ENCODE measurements at places on chromosomes 7 and 10.
A peak's percentile ranks its signal among the peaks of the same experiment; 100 is the strongest.

GRCh38 chr7:26188206-26188956 lies 12.2 kb downstream of the HNRNPA2B1 start:
- no peak for DNase-seq

- DNase-seq = no peak
Measured at GRCh38 chr7:101156866-101157589, 2.8 kb downstream of the AP1S1 start.

GRCh38 chr7:116842371-116842770 lies 20.0 kb upstream of the CAPZA2 start:
- DNase-seq = no peak

DNA sequence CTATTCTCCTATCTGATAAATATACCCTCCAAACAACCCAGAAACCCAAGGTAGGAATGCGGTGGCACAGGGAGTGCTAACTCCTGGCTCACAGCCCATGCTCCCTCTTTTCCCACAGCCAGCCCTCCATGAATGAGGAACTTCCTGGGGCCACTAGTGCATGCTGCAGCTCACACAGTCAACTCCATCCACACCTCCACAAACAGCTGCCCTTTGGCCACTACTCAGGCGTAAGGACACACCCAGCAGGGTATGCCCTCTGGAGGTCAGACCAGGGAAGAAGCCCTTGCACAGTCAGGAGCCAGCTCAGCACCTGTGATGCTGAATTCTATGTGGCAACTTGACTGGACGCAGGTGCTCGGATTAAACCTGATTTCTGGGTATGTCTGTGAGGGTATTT lies 85.2 kb upstream of the PIK3CG start:
- no peak for DNase-seq

GRCh38 chr10:55287346-55287745 lies 486.3 kb upstream of the PCDH15 start:
- no peak for DNase-seq

- no peak for DNase-seq
Measured at GRCh38 chr7:37348982-37349381, 99.7 kb downstream of the ELMO1 start.

DNA sequence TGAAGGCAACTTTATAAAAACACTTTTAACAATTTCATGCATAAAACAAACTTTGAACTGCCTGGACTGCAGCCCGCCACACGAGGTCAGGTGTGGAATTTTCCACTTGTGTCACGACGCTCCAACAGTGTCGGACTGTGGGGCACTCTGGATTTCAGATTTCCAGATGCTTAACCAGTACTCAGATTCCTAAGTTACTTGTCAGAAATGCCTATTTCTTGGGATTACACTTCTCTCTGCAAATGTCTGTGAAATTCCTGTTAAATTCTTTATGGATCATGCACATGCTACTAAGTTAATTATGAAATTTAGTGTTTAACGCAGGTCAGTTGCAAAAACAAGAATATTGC lies 473 bp upstream of the GPER1 start:
- no peak for DNase-seq

GRCh38 chr7:151494298-151495284 lies 25.1 kb downstream of the RHEB start:
- DNase-seq = no peak

- no peak for DNase-seq
Measured at GRCh38 chr7:46480619-46481018, 559.5 kb upstream of the IGFBP3 start.

- no peak for DNase-seq
Measured at GRCh38 chr7:3548815-3549214, 247.8 kb downstream of the SDK1 start.

DNA sequence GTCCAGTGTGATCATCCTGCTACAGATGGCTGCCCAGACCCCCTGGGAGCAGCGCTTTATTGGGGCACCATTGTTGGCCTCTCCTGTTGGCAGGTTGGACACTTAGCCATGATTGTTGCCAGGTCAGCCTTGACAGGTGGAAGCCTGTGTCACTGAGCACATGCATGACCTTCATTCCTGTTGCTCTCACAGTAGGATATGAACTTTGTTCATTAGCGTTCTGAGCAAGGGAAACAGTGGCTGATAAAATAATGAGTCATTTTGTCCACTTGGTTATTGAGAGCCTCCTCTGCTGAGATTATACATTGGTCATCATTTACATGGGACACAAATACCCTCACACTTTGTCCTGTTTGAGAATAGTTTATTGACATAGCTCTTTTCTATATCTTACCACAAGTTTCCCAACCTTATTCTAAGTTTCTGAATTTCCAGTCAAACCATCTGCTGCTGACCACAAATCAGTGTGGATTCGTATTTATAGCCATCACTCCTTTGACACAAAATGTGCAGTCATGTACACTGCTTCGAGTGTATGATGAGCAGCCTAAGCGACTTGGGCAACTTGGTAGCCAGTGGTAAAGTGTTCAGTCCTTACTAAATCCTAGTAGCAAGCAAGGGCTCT lies 102.6 kb downstream of the TPST1 start:
- no peak for DNase-seq

DNA sequence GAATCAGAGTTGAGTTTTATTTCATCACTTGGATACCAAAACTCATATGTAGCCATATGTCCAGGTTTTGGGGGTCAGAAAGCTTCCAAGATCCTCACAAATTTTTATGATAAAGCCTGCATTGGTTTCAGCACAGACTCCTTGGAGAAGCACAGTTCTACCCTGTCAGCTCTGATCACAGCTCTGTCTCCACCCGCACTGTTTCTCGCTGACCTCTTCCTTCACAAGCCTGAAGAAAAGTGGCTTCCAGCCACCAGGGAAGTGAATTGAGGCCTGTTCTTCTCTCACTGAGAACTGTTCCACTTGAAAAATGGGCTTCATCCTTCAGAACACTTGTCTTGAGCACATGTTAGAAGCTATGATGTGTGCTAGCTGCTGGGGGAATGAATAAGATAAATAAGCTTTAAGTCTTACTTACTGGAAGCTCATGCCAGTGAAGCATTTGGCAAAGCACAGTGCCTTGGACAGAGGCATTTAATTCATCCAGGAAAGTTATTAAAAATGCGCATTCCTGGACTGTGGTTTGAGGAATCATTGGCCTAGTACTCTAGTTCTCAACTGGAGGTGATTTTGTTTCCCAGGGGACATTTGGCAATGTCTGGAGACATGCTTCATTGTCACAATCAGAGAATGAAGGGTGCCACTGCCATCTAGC lies 133.6 kb downstream of the BMPER start:
- DNase-seq = no peak

GRCh38 chr10:21364196-21365114 lies 161.0 kb downstream of the SKIDA1 start:
- no peak for DNase-seq

DNA sequence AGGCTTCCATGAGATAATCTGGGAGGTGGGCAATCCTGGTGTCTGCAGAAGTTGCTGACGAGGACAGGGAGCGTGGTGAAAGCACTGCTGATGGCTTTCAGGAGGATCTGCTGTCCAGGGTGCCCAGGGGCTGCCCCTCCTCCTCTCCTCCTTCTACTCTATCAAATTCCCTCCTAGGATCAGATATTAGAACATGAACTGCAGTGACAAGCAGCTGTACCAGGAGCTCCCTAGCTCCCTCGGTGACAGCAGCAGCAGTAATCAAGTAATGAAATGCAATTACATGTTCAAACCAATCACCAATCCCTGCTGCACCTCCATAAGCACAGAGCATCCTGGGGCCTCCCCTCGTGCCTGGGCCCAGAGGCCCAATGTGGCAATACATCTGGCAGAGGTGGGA lies 46.9 kb downstream of the GRID1 start:
- DNase-seq = no peak

DNA sequence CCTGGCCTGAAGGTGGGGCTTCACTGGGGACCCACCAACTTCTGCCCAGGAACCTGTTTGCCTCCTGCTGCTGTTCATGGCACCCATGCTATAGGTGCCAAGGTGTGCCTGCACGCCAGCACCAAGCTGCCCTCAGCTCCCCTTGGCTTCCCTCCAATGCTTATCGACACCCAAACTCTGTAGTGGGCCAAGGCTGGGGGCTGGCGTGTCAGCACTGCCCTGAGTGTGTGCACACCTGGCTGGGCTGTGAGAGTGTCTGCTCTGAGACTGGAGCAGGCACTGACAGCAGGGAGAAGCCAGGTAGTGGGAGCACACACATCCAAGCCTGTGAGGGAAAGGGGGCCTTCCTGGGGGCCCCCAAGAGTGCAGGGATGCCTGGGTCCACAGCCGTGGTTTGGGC lies 43.1 kb upstream of the TUBB8 start:
- DNase-seq = no peak

- no peak for DNase-seq
Measured at GRCh38 chr10:2772816-2773631, 294.3 kb upstream of the PFKP start.

- no peak for DNase-seq
Measured at GRCh38 chr10:26746061-26746460, 48.6 kb downstream of the PDSS1 start.

GRCh38 chr10:62815381-62816075 lies 638 bp downstream of the EGR2 start:
- peak; percentile 15 for DNase-seq

GRCh38 chr7:86929293-86930109 lies 130.0 kb downstream of the ELAPOR2 start:
- DNase-seq = no peak

- DNase-seq = no peak
Measured at GRCh38 chr10:49598164-49598856, 11.8 kb upstream of the SLC18A3 start.

DNA sequence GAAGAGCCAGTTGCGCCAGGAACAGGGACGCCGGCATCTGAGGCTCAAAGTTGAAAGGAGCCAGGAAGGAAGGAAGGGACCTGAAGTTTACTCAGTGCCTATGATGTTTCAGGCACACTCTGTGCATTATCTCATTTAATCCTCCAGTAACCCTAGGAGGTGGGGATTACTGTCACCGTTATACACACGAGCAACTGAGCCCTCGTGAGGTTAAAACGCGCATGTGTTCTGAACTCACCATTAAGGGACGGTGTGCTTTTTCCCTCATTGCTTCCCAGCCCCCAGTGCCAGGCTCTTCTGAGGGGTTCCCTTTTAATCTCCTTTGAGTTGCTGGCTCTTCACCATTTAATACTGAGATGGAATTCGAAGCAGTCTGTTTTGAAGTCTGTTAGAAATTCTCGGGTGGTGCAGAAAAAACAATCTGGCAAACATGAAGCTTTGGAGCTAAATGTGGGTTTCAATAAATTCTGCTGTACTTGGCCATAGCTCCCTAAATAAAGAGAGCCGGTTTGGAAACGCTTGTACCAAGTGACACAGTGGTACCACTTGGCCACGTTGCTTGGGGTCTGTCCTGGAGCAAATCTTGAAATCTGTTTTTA lies 102.2 kb downstream of the TAX1BP1 start:
- no peak for DNase-seq
